ENCODE measurements at places on chromosomes 7 and 10.

GRCh38 chr7:71625545-71625944, 493.6 kb downstream of the GALNT17 start:
- DNase-seq, result no peak

DNA sequence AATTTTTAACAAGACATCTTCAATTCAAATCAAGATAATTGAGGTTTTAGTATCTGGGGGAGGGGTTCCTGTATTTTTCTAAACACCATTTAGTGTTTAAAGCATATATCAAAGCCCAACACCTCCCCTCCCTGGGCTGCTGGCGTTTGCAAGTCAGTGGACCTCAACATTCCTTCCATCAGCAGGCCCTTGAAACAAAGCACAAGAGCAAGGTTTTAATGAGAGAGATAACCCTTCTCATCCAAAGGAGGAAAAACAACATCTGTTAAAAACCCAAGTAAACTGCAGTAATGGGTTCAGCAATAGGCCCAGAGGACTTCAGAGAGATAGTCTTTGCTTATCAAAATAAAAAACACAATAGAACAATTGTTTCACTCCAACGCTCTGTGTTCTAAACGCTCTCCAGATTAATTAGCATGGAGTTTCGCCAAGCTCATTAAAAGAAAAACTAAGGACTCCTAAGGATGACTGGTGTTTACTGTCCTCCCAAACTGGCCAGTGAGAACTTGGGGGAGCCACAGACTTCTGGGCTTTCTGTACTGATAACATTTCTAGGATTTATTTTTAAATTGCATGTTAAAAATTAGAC, 2.5 kb downstream of the JCAD start:
- no peak for DNase-seq

DNA sequence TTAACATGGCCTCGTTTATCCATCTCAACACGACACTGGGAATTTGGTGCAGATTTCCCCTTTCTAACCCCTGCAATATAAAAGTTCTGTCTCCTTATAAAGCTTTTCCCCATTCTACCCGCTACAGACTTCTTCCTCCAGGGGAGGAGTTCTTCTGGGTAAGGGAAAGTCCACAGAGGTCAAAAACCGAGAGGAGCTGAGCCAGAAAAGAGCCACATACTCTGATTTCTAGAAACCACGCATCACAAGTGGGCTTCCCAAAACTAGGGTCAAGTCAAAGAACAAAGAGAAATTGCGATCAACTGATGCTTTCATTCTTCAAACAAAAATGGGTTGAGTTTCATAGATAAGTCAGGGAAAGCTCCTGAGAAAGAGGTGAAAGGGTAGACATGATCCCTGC, 6.8 kb downstream of the IL6 start:
- DNase-seq, result no peak

DNA sequence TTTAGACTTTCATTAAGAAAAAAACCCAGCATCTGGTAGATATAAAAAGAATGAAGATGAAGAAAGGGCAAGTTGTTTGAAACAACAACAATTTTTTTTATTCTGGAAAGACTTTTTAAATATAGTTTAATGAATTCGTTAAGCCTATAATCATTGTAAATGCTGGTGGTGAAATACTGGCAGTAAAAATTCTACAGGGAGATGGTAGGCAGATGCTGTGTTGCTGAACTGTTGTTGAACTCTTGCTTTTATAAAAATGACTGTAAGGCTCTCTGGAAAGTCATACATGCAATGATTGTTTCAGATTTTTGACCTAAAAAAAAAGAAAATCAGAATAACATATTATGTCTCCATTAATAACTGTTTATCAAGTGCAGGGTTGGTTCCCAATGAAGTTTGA, 39.0 kb downstream of the SCIN start:
- DNase-seq, result no peak

DNA sequence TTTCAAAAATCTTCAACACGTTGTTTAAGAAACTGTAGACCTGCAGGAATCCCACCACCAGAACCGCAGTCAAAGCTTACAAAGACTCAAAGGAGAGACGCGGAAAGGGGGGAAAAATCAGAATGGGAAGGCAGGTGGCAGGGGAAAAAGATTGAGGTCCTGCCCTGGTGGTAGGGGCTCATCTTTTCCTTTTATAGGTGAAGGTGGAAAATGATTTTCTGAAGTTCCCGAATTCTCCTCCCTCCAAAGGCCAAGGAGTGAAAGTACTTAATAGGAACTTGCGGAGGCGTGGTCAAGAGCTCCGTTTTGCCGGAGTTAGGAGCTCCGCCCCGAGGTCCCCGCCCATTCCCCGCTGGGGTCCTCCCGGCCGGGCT, 724 bp downstream of the BBIP1 start:
- DNase-seq, result no peak

DNA sequence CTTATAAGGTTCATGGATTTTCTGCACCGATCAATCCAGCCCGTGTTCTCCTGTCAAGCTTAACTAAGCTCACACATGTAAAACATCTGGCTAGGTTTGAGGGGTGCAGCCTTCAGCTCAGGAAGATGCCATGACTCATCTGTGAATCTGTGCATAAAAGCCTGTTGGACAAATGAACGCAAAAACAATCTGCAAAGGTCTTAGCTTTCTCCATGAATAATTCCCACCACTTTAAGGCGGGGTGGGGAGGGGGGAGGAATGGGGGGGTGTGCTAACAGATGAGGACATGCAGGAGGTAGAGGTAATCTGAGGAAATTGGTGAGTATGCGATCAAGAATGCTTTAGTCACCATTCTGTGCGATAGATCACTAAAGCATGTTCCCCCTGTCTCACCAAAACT, 4.8 kb downstream of the DOCK4 start:
- DNase-seq, result no peak

- peak; percentile 33 for DNase-seq
Observed at GRCh38 chr10:119333146-119333792, 125.9 kb downstream of the GRK5 start.

DNA sequence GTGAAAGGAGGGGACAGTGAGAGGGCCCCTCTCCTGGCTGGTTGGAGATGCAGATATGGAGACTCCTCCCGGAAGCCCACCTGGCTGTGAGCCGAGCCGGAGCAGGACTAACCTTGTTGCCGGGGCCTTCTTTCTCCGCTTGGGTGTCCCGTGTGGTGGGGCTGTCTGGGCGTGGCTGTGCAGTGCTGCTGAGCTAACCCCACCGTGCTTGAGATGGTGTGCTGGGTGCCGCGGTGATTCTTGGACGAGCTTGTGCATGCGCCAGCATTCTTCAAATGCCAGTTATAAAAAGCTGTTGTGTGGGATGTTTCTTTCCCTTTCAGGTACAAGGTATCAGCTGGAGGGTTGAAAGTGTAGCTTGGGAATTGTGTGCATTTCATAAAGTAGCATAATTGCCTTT, 48.8 kb downstream of the DAGLB start:
- DNase-seq, result no peak

DNA sequence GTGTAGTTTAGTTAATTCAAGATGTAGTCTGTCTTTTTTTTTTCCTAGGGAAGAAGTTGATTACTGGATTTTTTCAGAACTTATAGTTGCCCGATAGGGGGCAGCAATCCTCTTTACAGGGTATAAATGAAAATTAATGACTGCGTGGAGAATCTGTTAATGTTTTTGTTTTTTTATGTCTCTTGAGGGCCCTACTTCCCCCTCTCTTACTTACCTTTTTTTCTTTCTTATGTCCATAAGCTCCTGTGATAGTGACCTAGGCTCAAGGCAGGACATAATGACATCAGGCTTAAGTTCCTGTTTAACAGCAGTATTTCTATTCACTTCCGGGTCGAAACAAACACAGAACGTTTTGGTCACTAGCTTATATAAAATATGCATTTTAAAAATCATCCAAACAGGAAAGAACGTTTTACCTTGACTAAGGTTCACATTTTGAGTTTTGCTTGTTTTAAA, 18.8 kb downstream of the CDC123 start:
- DNase-seq, result peak; percentile 79

DNA sequence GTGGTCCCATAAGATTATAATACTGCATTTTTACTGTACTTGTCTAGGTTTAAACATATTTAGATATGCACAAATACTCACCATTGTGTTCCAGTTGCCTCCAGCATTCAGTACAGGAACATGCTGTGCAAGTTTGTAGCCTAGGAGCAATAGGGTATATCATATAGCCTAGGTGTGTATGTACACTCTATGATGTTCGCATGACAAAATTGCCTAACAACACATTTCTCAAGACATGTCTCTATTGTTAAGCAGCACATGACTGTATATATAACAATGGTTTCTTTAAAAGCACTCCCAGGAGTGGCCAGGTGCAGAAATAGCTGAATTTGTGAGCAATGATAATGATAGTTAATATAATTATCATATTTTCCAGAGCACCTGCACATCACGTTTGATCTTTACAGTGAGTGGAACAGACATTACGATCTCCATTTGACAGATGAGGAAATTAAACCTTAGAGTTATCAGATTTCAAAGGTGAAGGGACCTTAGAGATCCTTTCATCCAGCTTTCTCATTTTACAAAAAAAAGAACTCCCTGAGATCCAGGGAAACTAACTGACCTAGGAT, 99.2 kb upstream of the PDCD4 start:
- no peak for DNase-seq

DNA sequence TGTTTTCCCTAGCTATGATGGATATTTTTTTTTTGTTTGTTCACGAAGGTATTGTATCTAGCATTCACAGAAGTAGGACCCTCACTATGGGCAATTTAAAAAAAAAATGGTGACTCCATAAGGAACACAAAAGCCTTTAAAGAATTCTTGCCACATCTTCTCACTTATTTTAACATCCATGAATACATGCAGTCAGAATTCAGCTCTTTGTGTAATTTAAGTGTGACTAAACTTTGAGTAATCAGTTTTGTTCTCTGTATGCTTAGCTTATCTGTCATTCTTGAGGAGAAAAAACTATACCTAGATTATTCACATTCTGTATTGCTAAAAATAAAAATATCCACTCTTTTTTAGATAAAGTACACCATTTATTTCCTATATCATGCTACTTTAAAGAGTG, 313.2 kb upstream of the KCND2 start:
- DNase-seq, result no peak

- DNase-seq, result no peak
Observed at GRCh38 chr10:60511477-60512229, 122.0 kb upstream of the ANK3 start.

GRCh38 chr7:82441669-82442478, 1.7 kb downstream of the CACNA2D1 start:
- no peak for DNase-seq

- DNase-seq, result no peak
Observed at GRCh38 chr7:70920876-70921275, 211.1 kb upstream of the GALNT17 start.

DNA sequence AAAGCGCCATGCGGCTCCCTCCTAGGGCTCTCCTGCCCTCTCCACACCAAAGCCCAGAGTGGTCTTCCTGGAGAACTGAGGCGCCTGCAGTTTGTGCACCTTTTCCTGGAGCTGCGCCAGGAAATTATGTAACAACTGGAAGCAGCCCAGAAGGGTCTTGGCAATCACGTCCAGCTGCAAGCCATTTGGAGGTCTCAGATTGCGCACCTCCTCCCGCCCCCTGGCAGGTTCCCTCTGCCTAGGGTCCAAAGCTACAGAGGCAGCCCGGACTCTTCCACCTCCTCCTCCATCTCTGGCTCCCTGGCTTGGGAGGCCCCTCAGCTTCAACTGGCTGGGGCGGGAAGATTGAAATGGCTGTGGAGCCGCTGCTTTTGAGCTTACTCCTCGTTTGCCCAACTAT, 34.0 kb upstream of the SFTPD start:
- DNase-seq, result no peak

GRCh38 chr7:129790136-129790535, 162.6 kb downstream of the UBE2H start:
- DNase-seq, result no peak

- peak; percentile 29 for DNase-seq
Observed at GRCh38 chr10:6543431-6544005, 36.6 kb downstream of the PRKCQ start.

DNA sequence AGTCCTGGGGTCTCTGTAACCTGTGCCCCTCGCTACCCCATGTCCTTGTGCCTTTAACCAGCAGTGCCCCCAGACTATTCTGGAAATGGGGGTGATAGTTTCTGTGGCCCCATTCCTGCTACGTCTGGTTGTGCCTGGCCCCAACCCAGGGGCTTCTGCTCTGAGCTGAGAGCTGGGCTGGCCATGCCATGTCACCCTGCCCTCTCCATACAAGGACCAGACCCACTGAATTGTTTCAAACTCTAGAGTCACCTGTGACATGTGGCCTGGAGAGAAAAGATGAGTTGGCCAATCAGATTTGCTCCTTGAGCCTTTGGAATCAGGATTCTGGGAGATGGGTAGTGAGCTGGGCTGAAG, 108.6 kb downstream of the GRK5 start:
- no peak for DNase-seq

- DNase-seq, result no peak
Observed at GRCh38 chr7:13945670-13946069, 43.8 kb downstream of the ETV1 start.
